Stimulated activated CD4-positive, alpha-beta T cell treated with anti-CD3 and anti-CD28 coated beads, Interleukin-1b, Interleukin-23, amount 100 ng/mL, for 48 hours (primary cell): ENCODE measurements at places on chromosomes 13 and 19.
A peak's percentile ranks its signal among the peaks of the same experiment; 100 is the strongest.

GRCh38 chr13:112187527-112188297 lies 120.8 kb downstream of the SOX1 start:
- DNase-seq = no peak

DNA sequence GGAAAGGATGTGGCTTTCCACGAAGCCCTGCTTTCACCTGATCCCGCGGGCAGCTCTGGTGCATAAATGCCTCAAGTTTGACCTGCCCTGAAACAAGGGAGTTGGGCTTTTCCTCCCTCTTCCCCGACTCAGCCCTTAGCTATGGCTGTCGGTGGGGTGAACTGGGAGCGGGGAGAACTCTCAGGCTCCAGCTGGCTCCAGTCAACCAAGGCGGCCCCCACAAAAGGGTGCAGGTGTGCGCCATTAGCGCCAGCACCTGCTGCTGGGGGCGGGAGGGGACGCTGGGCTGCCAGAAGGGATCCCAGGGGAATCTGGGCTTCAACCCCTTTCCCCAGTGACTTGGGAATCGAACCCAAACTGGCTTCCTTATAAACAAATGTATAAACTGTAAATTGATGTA lies 7.1 kb upstream of the DHRS12 start:
- DNase-seq = no peak

DNA sequence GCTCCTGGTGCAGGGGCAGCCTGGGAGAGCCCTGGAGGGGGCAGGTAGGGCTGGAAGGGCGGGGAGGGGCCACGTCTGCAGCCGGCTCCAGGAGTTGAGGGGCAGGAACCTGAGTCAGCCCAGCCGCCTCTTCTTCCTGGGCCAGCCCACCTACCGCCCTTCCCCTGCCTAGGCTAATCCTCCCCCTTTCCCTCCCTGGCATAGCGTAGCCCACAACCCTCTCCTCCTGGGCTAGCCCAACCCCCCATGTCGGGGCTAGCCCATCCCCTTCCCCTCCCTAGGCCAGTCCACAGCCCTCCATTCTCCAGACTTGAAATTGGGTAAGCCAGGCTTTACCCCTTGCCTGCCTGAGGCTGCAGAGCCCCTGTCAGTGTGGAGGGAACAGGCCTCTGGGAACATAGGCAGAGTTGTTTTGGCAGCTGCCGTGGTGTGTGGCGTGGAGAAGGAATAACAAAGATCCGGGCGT lies 20.6 kb upstream of the WDR18 start:
- no peak for DNase-seq

GRCh38 chr19:42831221-42832019 lies 48.1 kb downstream of the PSG1 start:
- DNase-seq = no peak

DNA sequence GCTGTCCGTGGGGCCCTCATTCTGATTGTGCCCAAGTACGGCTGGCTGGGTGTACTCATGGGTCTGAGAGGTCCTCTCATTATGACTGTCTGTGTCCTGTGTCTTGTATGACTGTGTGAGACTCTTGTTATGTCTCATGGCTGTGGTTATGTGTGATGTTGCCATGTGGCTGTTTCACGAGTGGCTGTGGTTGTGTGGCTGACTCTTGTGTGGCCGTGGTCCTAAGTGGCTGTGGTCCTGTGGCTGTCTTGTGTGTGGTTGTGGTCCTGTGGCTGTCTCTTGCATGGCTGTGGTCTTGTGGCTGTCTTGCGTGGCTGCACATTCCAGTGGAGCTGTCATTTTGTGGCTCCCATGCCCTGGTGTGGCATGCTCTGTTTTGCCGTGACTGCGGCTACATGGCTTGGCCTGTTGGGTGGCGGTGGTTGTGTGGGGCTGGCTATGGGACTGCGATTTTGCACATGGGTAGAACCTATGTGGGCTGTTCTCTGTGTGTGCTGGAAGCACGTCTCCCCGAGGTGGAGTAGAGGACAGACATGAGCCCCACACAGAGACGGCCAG lies 2.5 kb downstream of the LYL1 start:
- peak; percentile 81 for DNase-seq

GRCh38 chr19:289651-290371 lies 1.4 kb downstream of the PLPP2 start:
- peak; percentile 43 for DNase-seq

DNA sequence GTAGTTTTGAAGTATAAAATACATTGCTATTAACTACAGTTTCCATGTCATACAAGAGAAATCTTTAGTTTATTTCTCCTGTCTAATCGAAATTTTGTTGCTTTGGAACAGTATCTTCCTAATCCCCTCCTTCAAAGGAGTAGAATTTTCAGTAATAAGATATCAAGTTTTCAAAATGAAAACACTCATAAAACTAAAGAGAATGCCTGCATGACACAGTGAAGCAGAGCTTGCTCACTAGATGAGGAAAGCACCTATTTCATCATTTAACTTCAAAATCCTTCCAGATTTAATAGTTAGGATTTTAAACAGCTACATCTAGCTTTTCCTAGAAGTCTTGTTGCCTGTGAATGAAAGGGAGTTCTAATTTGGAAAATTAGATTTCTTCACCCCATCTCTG lies 80.8 kb downstream of the TNFSF11 start:
- no peak for DNase-seq

DNA sequence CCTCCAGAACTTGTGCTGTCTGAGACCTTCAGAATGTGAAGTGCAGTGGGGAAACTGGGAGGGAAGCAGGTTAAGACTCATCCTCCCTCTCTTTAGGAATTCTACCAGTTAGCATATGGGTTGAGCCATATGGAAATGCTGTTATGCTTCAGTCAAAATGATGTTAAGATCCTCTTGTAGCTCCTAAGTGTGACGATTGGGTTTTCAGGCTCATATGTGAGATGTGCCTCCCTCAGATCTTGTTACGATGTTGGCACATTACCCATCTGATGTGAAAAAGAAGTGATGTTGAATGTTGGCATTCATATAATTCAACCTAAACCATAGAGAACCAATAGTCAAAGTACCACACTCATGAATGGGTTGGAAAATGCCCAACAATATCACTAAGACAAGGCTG lies 67.8 kb upstream of the IPO5 start:
- no peak for DNase-seq

- DNase-seq = no peak
These were observed 6.1 kb upstream of the GGACT start for GRCh38 chr13:100594731-100595130.
